ENCODE measurements at places on chromosomes 1 and 21.

GRCh38 chr1:20373286-20373685 is 82.6 kb downstream of the VWA5B1 start:
- DNase-seq, result no peak

DNA sequence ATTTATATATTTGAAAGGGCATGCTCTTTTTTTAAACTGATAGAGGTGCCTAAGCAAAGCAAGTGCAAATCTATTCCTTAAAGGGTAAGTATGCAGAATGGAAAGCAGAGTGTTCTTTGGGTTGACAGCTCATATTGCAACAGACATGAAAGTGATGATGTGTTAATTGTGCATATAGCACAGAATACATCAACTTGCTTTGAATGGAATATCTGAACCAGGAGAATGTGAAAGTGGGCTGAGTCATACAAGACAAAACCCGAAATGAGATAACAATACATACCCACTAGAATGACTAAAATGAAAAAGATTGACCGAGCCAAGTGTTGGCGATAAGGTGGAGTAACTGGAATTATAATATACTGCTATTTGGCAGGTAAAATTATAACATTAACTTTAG is 4.3 kb downstream of the CR1 start:
- no peak for DNase-seq

DNA sequence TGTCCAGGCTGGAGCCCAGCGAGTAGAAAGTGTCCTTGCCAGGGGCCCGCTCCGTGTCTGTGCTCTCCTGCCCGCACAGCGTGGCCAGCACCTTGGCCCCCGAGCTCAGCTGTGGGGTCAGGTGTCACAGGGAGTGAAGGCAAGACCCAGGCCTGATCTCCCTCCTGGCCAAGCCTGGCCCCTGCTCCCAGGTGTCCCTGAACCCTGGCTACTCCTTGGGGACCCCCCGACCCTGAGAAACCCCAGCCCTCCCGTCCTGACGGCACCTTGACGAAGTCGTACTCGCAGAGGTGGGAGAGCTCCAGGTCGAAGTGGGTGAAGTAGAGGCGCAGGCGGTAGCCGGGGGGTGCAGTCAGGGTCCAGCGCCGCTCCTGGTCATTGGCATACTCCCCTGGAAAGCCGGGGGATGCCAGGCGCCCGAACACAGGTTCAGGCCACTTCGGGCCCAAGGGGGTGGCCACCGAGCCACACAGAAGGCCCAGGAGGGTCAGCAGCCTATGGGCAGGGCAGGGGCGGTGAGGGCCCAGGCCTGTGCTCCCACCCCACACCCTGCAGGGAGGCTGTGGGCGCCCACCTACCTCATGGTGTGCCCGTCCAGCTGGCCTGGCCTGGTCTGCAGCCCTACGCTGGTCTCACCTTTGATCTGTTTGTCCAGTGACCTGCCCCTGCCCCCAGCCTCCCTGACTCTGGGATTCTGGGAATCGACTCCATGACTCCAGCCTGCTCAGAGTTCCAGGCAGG is at the start of gene MASP2:
Gene MASP2 (minus strand): TSS at position 615 of the 741 bp plus-strand sequence. CDS start 32 bp downstream, at position 583.
- DNase-seq, result no peak

GRCh38 chr1:207284209-207284897 is 37.1 kb upstream of the CD55 start:
- no peak for DNase-seq

- no peak for DNase-seq
Observed at GRCh38 chr1:29478151-29478791, 241.9 kb downstream of the PTPRU start.

DNA sequence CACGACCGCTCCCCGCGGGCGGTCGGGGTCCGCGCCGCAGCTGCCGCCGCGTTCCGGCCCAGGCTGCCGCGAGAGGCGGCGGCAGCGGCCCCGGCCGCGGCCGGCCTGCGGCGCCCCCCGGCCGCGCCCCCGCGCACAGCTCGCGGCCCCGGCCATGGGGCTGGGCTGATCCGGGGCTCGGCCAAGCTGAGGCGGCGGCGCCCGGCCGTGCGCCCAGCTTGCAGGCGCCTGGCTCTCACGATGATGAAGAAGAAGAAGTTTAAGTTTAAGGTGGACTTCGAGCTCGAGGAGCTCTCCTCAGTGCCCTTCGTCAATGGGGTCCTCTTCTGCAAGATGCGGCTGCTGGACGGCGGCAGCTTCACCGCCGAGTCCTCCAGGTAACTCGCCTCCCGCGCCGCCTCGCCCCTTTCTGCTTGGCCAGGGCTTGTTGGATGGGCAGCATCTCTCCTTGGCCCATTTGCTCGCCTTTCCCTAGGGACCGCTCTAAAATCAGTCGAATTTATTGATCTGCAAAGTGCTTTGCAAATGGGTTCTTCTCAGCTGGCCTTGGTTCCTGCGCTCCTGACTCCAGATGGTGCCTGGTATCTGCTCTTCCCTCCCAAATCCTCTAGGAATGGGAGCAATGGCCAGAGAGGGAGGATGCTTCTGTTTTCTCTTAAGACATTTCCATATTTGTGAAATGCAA is 431 bp downstream of the EEIG2 start:
- no peak for DNase-seq

GRCh38 chr1:187680823-187681222 is 852.1 kb downstream of the PLA2G4A start:
- DNase-seq, result no peak

- no peak for DNase-seq
Observed at GRCh38 chr1:112507921-112508277, 866 bp upstream of the WNT2B start.

DNA sequence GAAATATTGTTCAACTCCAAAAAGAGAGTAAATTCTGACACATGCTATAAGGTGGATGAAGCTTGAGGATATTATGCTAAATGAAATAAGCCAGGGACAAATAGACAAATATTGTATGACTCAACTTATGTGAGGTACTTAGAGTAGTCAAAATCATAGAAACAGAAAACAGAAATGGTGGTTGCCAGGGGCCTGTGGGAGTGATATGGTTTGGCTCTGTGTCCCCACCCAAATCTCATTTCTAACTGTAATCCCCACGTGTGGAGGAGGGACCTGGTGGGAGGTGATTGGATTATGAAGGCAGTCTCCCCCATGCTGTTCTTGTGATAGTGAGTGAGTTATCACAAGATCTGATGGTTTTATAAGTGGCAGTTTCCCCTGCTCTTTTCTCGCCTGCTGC is 24.7 kb upstream of the DISP1 start:
- DNase-seq, result no peak

- no peak for DNase-seq
Observed at GRCh38 chr1:31595836-31596736, 19.8 kb downstream of the TINAGL1 start.

GRCh38 chr1:221336126-221336525 is 405.8 kb downstream of the DUSP10 start:
- DNase-seq, result no peak

GRCh38 chr1:166167572-166167925 is 748 bp upstream of the FAM78B start:
- no peak for DNase-seq

DNA sequence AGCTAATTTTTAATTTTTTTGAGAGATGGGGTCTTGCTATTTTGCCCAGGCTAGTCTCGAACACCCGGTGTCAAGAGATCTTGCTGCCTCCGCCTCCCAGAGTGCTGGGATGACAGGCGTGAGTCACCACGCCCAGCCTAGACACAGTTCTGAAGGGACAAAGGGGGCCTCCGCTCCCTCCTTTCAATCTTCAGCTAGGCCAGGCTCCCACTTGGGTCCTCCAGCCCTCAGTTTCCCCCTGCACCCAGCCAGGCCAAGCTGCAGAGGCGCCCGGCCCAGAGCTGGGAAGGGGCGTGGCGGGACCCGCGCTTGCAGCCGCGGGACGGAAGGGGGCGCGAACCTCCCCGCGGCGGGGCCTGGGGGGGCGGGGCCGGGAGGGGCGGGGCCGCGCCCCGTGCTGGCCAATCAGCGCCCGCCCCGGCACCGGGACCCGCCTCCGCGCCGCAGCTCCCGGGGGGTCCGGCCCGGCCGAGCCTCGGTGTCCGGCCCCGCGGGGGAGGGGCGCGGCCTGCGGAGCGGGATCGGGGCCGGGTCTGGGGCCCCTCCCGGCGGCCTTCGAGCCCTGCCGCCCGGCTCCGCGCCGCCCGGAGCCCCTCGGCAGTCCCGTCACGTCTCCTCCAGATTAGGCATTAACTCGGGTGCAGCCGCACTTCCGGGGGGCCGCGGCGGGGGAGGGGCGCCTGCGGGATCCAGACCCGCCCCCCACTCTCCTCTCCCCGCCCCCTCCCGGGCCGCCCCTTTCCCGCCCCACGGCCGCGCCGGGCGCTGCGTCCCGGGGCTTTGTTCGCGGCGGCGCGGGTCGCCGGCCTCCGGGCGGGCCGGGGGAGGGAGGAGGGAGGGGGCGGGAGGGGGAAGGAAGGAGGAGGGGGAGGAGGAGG is 559 bp upstream of the AGRN start:
- no peak for DNase-seq

DNA sequence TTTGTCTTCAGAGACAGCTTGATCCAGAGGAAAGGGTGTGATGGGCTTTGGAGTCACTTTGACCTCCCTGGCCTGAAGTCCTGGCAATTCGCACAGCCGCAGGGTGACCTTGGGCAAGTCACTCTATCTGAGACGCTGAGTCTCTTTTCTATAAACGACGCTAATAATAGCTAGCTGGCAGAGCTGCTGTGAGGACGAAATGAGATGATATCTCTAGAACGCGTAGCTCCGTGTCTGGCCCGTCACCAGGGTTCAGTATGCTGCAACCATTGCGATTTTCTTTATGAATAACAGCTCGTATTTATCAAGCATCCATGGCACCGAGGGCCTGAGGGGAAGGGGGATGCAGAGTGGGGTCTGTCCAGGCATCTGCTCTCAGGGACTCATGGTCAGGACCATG is 58.7 kb downstream of the IGSF21 start:
- DNase-seq, result no peak

DNA sequence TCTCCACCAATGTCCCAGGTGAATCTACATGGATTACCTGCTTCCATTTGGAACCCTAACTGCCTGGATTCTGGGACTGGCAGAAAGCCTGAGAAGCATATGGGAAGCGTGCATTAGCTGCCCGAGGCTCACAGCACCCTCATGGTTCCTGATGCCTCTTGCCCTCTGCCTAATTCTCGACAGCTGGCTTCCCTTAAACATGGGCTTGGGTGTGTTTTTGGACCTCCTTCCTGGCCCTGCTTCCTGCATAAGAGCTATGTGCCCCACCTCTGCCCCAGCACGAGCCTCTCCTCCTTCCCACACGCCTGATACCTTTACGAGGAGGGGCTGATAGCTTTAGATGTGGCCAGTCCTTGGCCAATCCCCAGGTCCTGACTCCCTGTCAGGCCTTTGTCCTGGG is 152.4 kb upstream of the HMGB4 start:
- no peak for DNase-seq

DNA sequence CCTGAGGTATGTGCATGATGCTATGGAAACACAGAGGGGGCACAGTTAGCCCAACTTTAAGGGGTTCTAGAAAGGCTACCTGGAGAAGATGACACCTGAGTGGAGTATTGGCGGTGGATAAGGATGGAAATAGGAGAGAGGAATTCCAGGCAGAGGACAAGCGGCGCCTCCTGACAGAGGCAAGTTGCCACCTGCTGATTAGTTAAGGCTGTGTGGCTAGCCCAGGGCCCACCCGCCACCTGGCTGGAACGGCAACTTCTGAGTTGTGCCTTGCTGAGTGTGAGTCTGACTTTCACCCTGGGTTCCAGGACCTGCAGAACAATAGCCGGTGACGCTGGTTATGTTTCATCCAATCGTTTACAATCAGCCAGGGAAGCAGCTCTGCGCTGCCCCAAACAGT is 126.9 kb upstream of the LMO4 start:
- no peak for DNase-seq

- DNase-seq, result no peak
Observed at GRCh38 chr1:234405676-234406075, 32.4 kb downstream of the COA6 start.

- no peak for DNase-seq
Observed at GRCh38 chr1:153291514-153291913, 21.2 kb downstream of the PGLYRP3 start.

GRCh38 chr1:30146448-30146847 is 576.9 kb downstream of the MATN1 start:
- DNase-seq, result no peak

DNA sequence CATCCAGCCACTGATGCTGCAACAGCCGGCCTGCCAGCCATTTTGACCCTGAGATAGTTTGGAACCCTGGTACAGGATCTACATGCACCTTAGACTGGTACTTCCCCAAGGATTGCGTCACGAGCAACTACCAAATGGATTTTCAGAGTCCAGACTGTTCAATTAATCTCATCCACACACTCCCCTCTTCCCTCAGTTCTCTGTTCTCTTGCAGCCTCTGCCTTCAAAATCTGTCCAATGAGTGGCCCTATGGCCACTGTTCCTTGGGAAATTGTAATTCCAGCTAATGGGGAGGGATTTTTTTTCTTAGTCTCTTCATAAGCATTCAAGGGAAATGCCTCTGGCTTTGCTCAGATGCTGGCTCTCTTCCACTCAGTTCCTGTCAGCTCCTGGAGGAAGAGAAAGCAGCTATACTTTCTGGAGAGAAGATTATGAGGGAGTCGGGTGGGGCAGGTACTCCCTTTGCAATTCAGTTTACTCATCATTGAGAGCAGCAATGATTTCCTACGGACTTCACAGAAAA is 19.8 kb upstream of the UAP1 start:
- no peak for DNase-seq

- DNase-seq, result no peak
Observed at GRCh38 chr1:172460177-172460576, 16.3 kb upstream of the PIGC start.
